Activated T-cell treated with anti-CD3 and anti-CD28 coated beads, Interleukin-2, amount 50 U/mL, for 72 hours (primary cell): ENCODE measurements at places on chromosomes 5 and 9. TPM values are rescaled to one million over a fixed set of nuclear protein-coding genes. Genes with fewer than 3 reads are reported as not detected.

The TMC1 gene
- not detected for total RNA-seq

The C5orf34 gene
- 21.0 TPM for total RNA-seq

The UGT3A1 gene
- total RNA-seq, result not detected

The RGMB gene
- total RNA-seq, result 3.9 TPM

The ANKRD18A gene
- total RNA-seq, result 8.4 TPM

The GDA gene
- not detected for total RNA-seq

The CRB2 gene
- total RNA-seq, result not detected

The PCDHB2 gene
- total RNA-seq, result not detected

The FCN2 gene
- not detected for total RNA-seq

GRCh38 chr9:136609838-136610311, 52.8 kb upstream of the EGFL7 start:
- H3K27me3 ChIP-seq, result peaks cover 6% of the 10 kb centered on the region
- no peaks in the 10 kb centered on the region for H3K4me1 ChIP-seq
- DNase-seq, result no peak
- H3K36me3 ChIP-seq, result no peaks in the 10 kb centered on the region

DNA sequence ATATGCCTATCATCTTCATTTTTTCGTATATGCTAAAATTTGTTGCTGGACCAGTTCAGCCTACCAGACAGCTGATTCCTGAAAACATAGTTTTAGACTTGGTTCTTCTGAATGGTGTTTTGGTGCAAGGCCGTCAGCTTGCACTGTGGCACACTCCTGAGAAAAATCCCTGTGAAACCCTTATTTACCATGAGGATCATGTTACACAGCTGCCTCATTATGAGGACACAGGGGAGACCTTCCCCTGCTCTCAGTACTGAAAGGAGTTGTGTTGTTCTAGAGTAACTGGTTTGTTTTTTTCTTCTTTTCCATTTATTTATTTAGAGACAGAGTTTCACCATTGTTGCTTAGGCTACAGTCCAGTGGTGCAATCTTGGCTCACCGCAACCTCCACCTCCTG, 37.6 kb downstream of the MAST4 start:
- no peaks in the 10 kb centered on the region for H3K4me1 ChIP-seq
- H3K4me3 ChIP-seq, result no peak overlapping the region
- H3K36me3 ChIP-seq, result no peaks in the 10 kb centered on the region
- no peak for DNase-seq

- DNase-seq, result peak; percentile 37
- H3K27ac ChIP-seq, result no peak overlapping the region
- H3K27me3 ChIP-seq, result peaks cover 7% of the 10 kb centered on the region
- peaks cover 1% of the 10 kb centered on the region for H3K36me3 ChIP-seq
- no peaks in the 10 kb centered on the region for H3K4me1 ChIP-seq
These were observed 368 bp upstream of the CCDC180 start for GRCh38 chr9:97307091-97307490.

DNA sequence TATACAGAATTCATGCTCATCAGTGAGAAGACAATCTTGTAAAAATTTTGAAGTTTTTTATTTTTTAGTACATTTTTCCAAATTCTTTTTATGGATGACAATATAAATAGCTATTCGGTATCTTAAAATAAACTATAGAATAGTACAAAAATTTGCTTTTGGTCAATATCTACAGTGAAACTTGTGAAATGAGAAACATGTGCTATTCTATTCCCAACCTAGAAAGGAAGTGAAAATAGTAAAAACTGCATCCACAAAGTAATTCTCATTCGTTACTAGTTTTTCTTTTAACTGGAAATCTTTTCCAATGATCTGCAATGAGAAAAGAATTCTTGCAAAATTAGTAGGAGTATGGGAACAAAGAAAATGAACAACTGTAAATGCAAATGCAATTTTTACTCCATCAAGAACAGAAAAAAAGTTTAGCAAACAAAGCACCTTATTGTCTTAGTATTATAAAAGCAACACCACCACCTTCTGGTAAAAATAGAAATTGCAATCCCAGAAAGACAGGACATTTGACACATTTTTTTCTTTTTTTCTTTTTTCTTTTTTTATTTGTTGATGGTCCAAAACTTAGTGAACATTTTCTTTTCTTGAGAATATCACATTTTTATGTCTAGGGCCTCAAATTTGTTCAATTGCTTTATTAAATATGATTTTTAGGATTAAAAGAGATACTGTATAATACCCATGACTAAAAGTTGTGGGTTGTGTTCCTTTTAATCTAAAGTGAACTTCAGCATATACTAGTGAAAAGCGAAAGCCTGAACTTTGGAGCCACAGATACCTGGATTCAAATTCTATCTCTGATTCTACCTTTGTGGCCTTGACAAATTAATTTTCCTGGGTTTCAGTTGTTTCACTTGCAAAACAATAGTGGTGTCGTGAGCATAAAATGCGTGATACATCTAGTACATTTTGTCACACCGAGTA, 72.3 kb downstream of the SLCO4C1 start:
- H3K27ac ChIP-seq, result no peak overlapping the region
- no peak overlapping the region for H3K4me3 ChIP-seq
- peaks cover 2% of the 10 kb centered on the region for H3K27me3 ChIP-seq

GRCh38 chr9:16591092-16591491, 279.4 kb downstream of the BNC2 start:
- H3K4me3 ChIP-seq, result no peak overlapping the region
- no peak for DNase-seq
- H3K27me3 ChIP-seq, result no peaks in the 10 kb centered on the region

- peaks cover 4% of the 10 kb centered on the region for H3K4me1 ChIP-seq
- H3K27ac ChIP-seq, result no peak overlapping the region
- H3K36me3 ChIP-seq, result no peaks in the 10 kb centered on the region
- DNase-seq, result no peak
- no peak overlapping the region for H3K4me3 ChIP-seq
These were observed 50.3 kb downstream of the MAP1B start for GRCh38 chr5:72157625-72157962.

DNA sequence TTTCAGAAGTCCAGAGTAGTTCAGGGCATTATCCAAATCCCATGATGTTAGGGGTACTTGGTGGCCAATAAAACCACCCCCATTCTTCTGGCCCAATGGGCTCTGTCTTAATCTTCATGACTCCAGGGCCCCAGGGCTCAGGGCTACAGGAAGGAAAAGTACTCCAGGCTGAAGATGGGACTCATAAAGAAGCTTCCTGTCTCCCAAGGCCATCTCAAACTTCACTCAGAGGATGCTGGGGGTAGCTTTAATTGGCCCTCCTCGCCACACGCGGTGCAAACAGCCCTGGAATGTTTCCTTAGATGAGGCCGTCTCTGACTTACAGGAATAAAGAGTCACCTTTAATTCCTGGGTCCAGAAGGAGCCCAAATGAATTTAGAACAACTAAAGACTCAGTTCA, 52.3 kb downstream of the BOD1 start:
- H3K27ac ChIP-seq, result no peak overlapping the region
- no peaks in the 10 kb centered on the region for H3K4me1 ChIP-seq
- H3K4me3 ChIP-seq, result no peak overlapping the region
- peaks cover 2% of the 10 kb centered on the region for H3K36me3 ChIP-seq

- DNase-seq, result no peak
- H3K36me3 ChIP-seq, result no peaks in the 10 kb centered on the region
- no peaks in the 10 kb centered on the region for H3K27me3 ChIP-seq
- H3K27ac ChIP-seq, result no peak overlapping the region
These were observed 1.8 kb upstream of the MYORG start for GRCh38 chr9:34378376-34379060.

GRCh38 chr9:4596165-4596922, 65.8 kb upstream of the PLPP6 start:
- H3K36me3 ChIP-seq, result no peaks in the 10 kb centered on the region
- H3K4me3 ChIP-seq, result peak overlapping the region; percentile 71
- DNase-seq, result peak; percentile 46
- H3K4me1 ChIP-seq, result peaks cover 36% of the 10 kb centered on the region
- H3K27ac ChIP-seq, result peak overlapping the region; percentile 87

- no peaks in the 10 kb centered on the region for H3K36me3 ChIP-seq
- no peak overlapping the region for H3K4me3 ChIP-seq
- no peak for DNase-seq
- H3K27me3 ChIP-seq, result no peaks in the 10 kb centered on the region
These were observed 9.3 kb upstream of the OR13F1 start for GRCh38 chr9:104494808-104495207.

DNA sequence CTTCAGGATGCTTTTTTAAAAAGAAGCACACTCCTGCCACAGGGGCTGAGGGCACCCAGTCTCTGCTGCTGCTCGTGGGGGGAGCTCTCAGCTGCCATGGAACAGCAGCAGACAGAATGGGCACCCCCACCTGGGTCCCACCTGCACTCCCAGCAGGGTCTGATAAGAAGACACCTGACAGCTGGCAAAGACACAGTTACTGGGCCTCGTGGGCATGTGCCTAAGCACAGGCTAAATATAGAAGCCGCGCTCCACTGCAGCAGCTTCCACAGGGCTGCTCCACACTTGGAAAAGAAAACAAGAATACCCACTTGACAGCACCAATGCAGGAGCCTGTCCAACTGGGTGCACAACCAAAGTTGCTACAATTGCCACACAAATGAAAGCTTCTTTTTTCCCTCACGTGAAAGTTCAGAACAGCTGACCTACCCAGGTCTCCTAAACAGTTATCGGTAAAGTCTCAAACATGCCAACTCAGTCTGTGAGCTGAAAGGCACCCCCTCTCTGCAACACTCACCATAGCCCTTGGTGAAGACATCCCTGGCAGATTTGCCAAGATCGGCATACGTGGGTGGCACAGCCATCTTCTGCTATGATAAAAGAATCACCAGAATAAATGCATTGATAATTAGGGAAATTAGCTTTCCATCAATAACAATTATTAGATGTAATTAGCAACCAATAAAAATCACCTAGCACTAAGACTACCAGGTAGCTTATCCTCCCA, 12.2 kb downstream of the VDAC1 start:
- DNase-seq, result no peak
- H3K27ac ChIP-seq, result peak overlapping the region; percentile 6
- H3K36me3 ChIP-seq, result peaks cover 19% of the 10 kb centered on the region
- H3K4me3 ChIP-seq, result no peak overlapping the region

GRCh38 chr5:84228266-84228665, 156.4 kb downstream of the EDIL3 start:
- no peak overlapping the region for H3K4me3 ChIP-seq
- DNase-seq, result no peak
- H3K36me3 ChIP-seq, result no peaks in the 10 kb centered on the region
- no peaks in the 10 kb centered on the region for H3K4me1 ChIP-seq
- H3K27me3 ChIP-seq, result no peaks in the 10 kb centered on the region

DNA sequence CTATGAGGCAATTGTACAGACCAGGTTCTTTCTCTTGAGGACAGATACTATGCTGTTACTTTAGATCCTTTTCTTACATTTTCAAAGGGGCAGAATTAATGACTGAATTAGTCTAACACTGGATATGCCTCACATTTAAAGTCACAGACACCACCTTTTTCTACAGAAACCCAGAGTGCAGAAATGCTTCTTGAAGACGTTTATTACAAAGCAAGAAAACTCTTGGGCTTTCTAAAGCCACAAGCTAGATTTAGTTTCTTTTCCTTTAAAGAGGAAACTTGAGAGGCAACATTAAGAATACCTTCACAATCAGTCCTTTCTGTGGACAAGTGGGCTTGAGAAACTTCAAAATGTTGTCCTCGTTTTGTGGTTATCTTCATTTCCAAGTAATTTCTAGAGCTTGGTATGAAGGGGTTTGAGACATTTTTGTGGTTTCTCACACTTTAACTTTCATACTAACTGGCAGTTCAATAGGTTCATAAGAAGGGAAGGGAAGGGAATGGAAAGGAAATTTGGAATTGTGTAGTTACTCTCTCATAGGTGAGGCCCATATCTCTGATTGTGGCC, 527.4 kb downstream of the RASEF start:
- no peak for DNase-seq
- no peaks in the 10 kb centered on the region for H3K36me3 ChIP-seq
- no peak overlapping the region for H3K4me3 ChIP-seq
- H3K27ac ChIP-seq, result no peak overlapping the region
- no peaks in the 10 kb centered on the region for H3K4me1 ChIP-seq

- no peak overlapping the region for H3K27ac ChIP-seq
- no peak overlapping the region for H3K4me3 ChIP-seq
- no peak for DNase-seq
- no peaks in the 10 kb centered on the region for H3K4me1 ChIP-seq
- H3K27me3 ChIP-seq, result no peaks in the 10 kb centered on the region
These were observed 255.9 kb upstream of the IRX1 start for GRCh38 chr5:3339798-3340115.

DNA sequence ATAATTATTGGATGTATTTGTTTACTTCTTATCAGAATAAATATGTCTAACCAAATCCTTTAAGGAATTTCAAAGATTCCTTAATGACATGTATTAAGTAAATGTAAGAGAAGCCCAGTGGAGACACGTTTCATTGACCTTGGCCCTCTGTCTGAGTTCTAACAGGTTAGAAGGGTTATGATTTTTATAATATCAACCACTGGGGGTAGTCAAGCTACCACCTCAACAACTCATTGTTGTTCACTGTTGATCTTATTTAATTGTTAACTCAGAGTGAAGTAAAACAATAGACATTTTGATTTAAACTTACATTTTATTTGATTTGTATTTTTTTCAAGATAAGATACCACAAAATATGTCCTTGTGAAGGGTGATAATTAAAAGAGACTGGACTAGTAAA, 499.2 kb upstream of the COX7C start:
- no peaks in the 10 kb centered on the region for H3K27me3 ChIP-seq
- H3K4me3 ChIP-seq, result no peak overlapping the region
- no peaks in the 10 kb centered on the region for H3K36me3 ChIP-seq
- no peak overlapping the region for H3K27ac ChIP-seq

- H3K36me3 ChIP-seq, result peaks cover 28% of the 10 kb centered on the region
- H3K4me3 ChIP-seq, result no peak overlapping the region
- H3K27ac ChIP-seq, result peak overlapping the region; percentile 56
- no peak for DNase-seq
- no peaks in the 10 kb centered on the region for H3K4me1 ChIP-seq
These were observed 26.6 kb downstream of the POC5 start for GRCh38 chr5:75690669-75691068.

DNA sequence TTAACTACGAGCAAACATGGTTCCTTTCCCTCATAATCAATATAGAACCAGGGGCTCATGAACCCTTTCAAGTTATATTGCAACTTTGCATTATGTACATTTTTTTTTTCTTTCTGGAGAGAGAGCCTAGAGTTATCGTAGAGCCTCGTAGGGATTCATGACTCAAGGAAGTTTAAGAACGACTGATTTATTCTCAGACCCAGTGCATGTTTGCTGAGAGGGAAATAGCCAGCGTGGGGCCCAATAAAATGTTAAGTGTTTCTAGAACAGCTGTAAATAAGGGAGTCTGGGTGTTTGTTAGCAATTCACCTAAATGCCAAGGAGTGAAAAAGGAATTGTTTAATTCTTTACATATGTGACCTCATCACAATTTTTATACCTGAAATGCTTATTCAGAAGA, 119.0 kb upstream of the KLF9 start:
- no peak overlapping the region for H3K27ac ChIP-seq
- peaks cover 45% of the 10 kb centered on the region for H3K4me1 ChIP-seq
- no peaks in the 10 kb centered on the region for H3K27me3 ChIP-seq
- peaks cover 2% of the 10 kb centered on the region for H3K36me3 ChIP-seq
- no peak for DNase-seq
- H3K4me3 ChIP-seq, result no peak overlapping the region

DNA sequence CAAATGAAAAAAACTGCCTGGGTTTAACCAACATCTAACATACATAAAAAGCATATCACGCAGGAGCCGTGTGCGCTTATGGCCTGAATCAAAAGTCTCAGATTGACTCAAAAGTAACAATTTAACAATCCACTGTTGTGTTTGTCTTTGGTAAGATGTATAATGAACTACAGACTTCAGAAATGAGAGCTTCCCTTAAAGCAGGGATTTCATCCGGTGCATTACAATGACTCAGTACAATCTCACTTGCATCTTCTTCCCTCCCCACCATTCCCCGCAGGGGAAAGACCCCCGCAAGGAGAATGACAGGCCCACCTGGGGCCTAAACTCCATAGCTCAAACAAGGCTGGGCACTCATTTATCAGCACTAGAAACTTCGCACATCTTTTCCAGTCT, 1.4 kb downstream of the ZFR start:
- H3K36me3 ChIP-seq, result peaks cover 9% of the 10 kb centered on the region
- peak; percentile 62 for DNase-seq
- H3K4me3 ChIP-seq, result peak overlapping the region; percentile 96
- peaks cover 52% of the 10 kb centered on the region for H3K4me1 ChIP-seq
